ENCODE measurements at places on chromosomes 16 and 17. TPM values are rescaled to one million over a fixed set of nuclear protein-coding genes. Genes with fewer than 3 reads are reported as not detected.

ERAL1 gene
- polyA plus RNA-seq: 31.8 TPM

RNF43 gene
- not detected for polyA plus RNA-seq

C1QL1 gene
- 0.19 TPM for polyA plus RNA-seq

NPIPB6 gene
- polyA plus RNA-seq: 2.7 TPM

OR1A1 gene
- not detected for polyA plus RNA-seq

TNRC6A gene
- polyA plus RNA-seq: 37.9 TPM

PPP1R27 gene
- polyA plus RNA-seq: not detected

SOX15 gene
- polyA plus RNA-seq: 1.5 TPM

SPATA32 gene
- polyA plus RNA-seq: not detected

HOXB9 gene
- polyA plus RNA-seq: not detected

CSH1 gene
- not detected for polyA plus RNA-seq

PCGF2 gene
- polyA plus RNA-seq: 10.7 TPM

CIITA gene
- polyA plus RNA-seq: not detected

C16orf96 gene
- polyA plus RNA-seq: 0.21 TPM

HAS3 gene
- 12.5 TPM for polyA plus RNA-seq

RGS11 gene
- 4.7 TPM for polyA plus RNA-seq

SLC38A8 gene
- not detected for polyA plus RNA-seq

PYDC1 gene
- not detected for polyA plus RNA-seq

ASGR1 gene
- polyA plus RNA-seq: 80.2 TPM

OSGIN1 gene
- 2.1 TPM for polyA plus RNA-seq

GRIN2A gene
- 0.11 TPM for polyA plus RNA-seq

PRKCB gene
- 27.6 TPM for polyA plus RNA-seq

ADORA2B gene
- polyA plus RNA-seq: 0.78 TPM

SLC5A11 gene
- not detected for polyA plus RNA-seq
